Muscle of leg (tissue), 16 donors: ENCODE measurements at places on chromosomes 11 and 22. TPM values are rescaled to one million over a fixed set of nuclear protein-coding genes. Genes with fewer than 3 reads are reported as not detected.
A peak's percentile ranks its signal among the peaks of the same experiment; 100 is the strongest.

GRCh38 chr22:35299217-35299672 is 449 bp upstream of the TOM1 start:
- peak; percentile 57 for DNase-seq

GRCh38 chr11:102488208-102488607 is 35.6 kb upstream of the TMEM123 start:
- DNase-seq = no peak

DNA sequence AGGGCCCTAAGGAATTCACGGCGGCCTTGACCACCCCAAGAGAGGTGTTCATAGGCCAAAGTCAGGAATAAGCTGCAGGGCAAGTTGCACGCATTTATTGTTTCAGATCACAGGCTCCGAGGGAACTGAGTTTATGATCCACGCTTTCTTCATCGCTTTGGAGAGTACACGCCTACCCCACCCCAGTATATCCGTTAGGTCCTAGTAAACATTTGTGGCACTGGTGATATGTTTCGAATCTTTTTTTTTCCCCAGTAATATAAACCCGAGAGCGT is 805 bp downstream of the GANAB start:
- no peak for DNase-seq

OR52E5 gene
- total RNA-seq = not detected

GRAP2 gene
- total RNA-seq = 0.40 TPM
